Tibial nerve (tissue), 4 donors: ENCODE measurements at places on chromosomes 5 and 9.
A peak's percentile ranks its signal among the peaks of the same experiment; 100 is the strongest.

DNA sequence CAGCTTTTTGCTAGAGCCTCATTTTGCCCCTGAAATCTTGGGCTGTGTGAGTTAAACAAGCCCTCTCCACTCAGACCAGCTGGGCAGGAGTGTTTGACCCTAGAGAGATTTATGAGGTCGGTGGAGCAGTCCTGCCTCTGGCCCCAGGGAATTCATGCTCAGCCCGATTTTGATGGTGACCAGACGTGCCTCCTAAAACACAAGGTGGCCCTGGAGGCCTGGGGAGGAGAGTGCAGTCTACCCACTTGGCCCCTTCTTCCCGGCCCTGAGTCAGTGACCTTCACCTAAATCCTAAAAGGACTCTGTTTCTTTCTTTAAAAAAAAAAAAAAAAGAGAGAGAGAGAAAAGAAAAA, 86.6 kb upstream of the SAP30L start:
- no peak for DNase-seq

- DNase-seq, result no peak
Observed at GRCh38 chr9:76588316-76588715, 129.3 kb downstream of the GCNT1 start.

DNA sequence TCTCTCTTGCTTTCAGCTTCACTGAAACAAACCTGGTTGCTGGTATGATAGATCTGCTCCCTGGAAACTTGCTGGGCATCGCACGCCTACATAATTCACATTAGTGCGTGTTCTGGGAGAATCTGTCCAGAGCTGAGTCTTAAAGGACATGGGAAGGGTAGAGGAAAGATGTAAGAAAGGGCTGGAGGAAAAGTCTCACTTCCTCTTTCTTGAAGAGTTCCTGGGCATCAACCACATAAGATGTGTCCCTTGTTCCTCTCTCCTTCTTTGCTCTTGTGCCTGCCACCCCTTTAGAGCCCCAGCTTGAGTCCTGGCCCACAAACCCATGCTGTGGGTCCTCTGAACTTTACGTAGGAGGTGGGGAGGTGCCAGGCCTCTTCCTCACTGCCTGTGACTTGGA, 205.3 kb upstream of the PANK3 start:
- DNase-seq, result no peak

DNA sequence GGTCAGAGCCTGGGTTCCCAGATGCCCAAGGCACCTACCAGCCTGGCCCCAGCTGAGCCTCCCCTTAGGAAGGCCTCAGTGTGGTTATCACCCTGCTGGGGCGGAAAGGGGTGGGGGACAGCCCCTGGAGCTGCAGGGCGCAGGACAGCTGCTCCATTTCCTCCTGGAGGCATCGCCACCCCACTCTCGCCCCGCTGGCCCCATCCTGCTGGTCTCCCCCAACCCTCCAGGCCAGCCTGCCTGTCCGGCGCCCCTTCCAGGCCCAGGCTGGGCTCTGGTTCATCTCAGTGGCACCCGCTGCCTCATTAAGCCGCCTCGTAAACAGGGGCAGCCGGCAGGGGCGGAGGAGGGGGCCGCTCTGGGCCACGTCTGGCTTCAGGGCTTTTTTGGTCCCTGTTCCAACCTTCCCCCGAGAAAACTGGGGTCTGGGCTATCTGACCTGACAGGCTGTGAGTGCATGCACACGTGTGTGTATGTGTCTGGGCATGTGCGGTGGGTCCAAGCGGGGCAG, 30.8 kb upstream of the ENHO start:
- DNase-seq, result peak; percentile 3

DNA sequence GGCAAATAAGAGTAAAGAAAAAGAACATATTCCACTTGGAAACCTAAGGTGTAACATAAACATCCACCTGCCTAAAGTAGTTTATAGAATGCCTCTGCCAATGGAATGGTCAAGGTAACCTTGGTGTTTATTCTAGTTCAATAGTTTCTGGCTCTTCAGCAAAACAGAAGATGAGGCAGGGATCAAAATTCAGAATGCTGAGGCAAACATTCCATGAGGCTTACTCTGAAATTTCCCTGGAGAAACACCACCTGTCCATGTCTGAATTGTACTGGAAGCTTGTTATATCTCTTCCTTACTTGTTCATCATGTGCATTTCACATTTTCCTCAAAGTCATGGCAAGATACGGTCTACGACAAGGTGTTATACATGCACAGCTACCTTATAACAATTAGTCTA, 1862.4 kb upstream of the ACO1 start:
- no peak for DNase-seq

- DNase-seq, result no peak
Observed at GRCh38 chr5:95621839-95622629, 2.1 kb downstream of the GPR150 start.

- no peak for DNase-seq
Observed at GRCh38 chr9:108727580-108728111, 128.1 kb downstream of the ACTL7B start.

DNA sequence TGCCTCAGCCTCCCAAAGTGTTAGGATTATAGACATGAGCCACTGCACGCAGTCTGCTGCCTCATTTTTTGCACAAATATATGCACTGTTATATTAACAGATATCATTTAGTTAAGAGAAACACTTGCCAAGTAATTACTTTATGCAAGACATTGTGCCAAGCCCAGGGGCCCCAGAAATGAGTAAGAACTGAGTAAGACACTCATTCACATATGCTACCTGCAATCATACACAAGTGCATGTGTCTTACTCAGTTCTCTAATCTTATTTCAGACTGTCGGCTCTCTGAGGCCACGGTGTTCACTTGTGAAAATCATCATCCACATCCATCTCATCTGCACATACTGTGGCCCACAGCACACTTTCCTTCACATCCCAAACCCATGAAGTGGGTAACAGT, 16.0 kb downstream of the TRAF1 start:
- no peak for DNase-seq

- no peak for DNase-seq
Observed at GRCh38 chr5:115657881-115658233, 32.0 kb upstream of the TMED7 start.

- no peak for DNase-seq
Observed at GRCh38 chr5:1783216-1783554, 16.5 kb downstream of the MRPL36 start.

- no peak for DNase-seq
Observed at GRCh38 chr9:557601-558201, 283.8 kb upstream of the DMRT1 start.
